ENCODE measurements at places on chromosomes 5 and 9.

DNA sequence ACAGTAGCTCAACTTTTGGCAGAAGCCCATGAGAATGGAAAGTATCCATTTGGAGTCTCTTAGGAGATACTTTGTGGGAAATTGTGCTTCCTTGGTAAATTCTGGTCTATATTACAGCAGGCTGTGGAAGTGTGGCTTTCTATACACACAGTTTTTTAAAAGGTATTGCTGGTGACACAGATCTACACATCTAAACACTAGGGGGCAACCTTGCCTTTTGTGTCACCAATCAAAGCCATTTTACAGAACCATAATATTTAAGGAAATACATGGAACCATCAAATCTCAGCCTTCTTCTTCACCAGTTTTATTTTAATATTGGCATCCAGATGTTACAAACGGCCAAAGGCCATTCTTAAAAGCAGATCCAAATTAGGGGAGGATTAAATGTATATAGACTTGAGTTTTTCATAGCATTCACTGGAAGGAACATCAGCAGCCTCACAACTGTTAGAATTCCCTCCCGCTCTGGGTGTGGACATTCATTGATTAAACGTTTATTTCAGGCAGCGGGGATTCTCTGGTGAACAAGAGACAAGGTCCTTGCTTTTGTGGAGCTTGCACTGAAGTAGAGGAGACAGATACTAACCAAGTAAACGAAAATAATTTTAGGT, 132.4 kb upstream of the EPB41L4A start:
- no peak for DNase-seq

DNA sequence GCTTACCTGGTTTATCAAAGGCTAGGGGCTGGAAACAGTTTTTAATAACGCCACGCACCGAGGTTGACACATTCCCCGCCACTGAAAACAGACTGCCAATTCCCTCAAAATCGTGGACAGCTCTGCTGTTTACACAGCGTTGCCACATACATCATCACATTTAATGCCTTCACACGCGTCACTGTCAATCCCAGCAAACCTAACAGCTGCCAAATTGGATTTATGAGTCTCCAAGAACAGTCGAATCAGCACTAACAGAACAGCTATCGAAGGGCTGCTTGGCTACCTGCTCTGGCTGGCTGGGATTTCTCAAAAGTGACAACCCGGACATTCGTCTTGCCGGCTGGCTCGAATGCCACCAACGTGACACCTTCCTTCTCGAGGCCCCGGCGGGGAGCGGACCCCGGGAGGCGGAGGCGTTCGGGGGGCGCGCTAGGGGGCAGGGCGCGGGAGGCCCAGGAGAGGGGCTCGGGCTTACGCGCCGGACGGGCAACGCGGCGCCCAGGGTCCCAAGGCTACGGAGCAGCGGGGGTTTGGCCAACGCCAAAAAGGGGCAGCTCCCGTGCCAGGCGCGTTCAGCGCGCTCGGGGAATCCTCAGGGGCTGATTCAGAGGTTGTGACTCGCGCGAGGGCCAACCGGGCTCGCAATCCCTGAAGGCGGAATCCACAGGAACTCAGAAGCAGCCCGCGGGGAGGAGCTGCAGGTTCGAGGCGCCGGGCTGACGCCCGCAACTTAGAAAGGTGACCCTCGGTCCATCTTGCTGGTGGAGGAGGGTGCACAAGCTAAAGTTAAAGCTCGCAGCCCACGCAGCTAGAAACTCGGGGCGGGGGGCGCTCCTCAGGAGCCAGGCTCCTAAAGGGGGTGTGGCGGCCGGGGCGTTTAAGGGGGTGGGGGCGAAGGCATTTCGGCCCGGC, 1.2 kb downstream of the CDC14B start:
- DNase-seq, result no peak

- no peak for DNase-seq
These were observed 72.2 kb downstream of the SNX18 start for GRCh38 chr5:54589786-54590185.

DNA sequence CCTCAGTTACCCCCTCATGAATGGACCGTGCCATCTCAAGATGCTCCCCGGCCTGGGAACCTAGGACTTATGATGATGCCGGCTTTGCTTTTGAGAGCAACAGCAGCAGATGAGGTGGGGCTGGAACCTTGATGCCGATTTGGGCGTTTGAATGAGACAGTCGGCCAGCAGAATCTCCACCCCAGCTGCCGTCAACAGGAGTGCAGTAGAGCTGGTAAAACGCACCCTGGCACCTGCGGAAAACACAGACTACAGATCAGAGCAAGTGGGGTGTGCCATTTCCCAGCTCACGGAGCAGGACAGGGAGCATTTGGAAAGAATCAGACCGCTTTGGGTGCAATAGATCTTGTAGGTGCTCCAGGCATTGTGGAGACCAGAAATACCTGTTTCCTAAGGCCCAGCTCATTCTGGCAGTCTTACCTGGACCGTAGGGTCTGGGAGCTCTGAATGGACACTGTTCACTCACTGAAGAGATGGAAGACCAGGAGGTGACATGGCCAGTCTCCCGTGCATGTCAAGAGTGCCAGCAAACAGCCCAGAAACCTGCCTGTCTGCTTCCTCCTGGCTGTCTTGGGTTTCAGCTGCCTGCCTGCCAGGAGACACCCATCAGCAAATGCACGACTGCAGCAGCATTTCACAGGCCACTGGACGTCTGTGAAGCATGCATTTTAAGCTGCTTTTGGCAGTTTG, 317.7 kb upstream of the IRX4 start:
- DNase-seq, result no peak

DNA sequence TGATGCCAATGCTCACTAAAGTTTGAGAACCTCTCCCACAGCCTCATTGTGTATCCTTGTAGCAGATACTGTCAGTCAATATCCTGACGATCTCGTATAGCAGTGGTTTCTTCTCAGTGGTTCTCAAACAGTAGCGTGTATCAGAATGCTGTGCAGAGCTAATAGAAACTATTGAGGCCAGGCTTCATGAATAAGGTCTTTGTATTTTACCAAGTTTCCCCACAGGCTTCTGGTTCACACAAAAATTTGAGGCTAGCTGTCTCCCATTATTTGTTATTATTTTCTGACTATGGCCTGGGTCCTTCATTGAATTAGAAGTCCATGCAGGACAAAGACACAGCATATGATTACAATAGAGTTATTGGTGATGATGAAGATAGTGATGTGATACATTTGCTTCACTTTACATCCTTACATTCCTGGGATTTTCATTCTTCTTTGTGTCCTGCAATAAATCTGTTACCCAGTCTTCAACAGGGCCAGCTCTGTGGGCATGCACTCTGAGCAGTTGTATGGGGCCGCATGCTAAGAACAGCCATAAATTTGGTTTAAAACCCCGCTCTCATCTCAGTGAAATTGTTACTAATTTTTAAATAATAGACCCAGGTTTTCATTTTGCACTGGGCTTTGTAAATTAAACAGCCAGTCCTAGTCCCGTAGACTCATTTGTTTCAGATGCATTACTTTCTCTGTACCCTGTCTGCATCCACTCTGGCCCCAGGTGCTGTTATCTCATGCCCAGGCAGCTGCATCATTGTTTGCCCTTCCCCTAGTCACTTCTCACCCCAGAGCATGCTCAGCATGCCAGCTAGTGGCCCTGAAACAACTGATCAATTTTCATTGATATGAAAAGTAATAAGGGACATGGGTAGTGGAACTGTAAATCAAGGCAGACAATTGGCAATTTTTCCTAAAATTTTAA, 199.9 kb upstream of the PIK3R1 start:
- DNase-seq, result no peak

GRCh38 chr9:23587433-23587832, 238.6 kb downstream of the ELAVL2 start:
- DNase-seq, result no peak

All from natural killer cell treated with Interleukin-12 subunit alpha and Interleukin-12 subunit beta and Interleukin-15 and Interleukin-18, amount 100 ng/mL, for 72 hours (primary cell).